ENCODE measurements at places on chromosomes 13 and 19.

GRCh38 chr19:27971071-27971470 lies 1241.9 kb downstream of the UQCRFS1 start:
- DNase-seq = peak; percentile 97

DNA sequence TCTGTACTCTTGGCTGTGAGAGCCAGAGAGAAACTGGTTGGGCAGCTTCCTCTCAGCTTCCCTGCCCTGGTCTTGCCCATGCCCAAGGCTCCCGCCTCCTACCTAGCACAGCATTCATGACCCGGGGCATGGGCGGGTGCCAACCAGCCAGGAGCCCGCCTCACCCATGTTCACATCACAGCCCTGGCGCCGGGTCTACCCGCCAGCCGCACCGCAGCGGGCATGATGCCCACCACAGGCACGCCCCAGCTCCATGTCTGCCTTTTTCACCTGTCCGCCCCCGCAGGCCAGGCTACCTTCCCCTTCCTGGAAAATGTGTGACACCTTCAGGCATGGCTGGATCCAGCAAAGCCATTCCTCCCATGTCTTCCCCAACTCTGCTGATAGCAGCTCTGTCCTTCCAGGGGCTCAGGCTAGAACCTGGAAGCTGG lies 42.1 kb downstream of the PTPRS start:
- DNase-seq = no peak

- DNase-seq = no peak
Measured at GRCh38 chr19:44883922-44884321, 7.1 kb upstream of the TOMM40 start.

- no peak for DNase-seq
Measured at GRCh38 chr19:15672580-15673175, at the start of gene CYP4F12. Gene CYP4F12 (plus strand): TSS chr19:15673087. CDS start chr19:15673530, 443 bp downstream.

GRCh38 chr13:112586334-112586960 lies 1.5 kb downstream of the TUBGCP3 start:
- no peak for DNase-seq

GRCh38 chr19:47176627-47177090 lies 46.0 kb downstream of the SAE1 start:
- DNase-seq = no peak

DNA sequence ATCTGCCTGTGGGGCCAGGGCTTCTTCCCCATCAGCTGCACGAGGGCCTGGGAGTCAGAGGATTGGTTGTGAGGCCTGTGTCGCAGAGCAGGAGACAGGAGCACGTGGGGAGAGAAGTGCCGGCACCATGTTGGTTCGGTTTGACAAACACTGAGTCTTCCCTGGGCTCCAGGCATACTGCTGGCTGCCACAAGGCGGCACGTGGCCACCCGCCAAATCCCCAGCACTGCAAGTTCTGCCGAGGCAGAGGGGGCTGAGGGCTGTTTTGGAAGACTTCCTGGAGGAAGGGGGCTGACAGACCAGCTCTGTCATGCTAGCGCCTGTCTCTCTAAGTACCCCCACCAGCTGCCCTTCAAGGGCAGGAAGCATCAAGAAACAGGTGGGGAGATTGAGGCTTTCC lies 9.5 kb downstream of the SHANK1 start:
- DNase-seq = no peak

GRCh38 chr13:94936633-94937032 lies 224.3 kb upstream of the SOX21 start:
- no peak for DNase-seq

DNA sequence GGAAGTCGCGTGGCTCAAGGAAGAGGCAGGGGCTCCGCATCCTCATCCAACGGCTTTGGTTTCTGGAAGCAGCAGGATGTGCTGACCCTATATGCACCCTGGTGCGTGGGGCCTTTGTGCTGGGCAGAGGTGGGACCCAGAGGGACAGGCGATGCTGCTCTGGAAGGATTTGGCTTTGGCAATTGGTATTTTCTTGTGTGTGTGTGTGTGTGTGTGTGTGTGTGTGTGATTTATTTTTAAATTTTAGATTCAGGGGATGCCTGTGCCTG lies 321.9 kb upstream of the ZNF507 start:
- DNase-seq = no peak

DNA sequence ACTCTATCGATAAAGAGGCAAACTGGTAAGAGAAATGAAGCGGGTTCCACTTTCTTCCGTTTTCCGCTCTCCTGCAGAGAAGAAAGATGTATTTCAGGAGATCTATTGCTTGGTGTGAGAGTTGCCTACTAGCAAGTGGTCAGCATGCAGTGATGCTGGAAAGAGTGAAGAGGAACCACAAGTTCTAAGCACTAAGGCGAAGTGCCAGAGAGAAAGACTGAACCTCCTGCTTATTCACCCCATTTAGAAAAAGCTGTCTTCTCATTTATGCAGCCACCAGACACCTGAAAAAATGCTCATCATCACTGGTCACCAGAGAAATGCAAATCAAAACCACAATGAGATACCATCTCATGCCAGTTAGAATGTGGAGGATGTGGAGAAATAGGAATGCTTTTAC lies 78.7 kb upstream of the GPC6 start:
- DNase-seq = no peak
